Pancreas (tissue), 10 donors: ENCODE measurements at places on chromosomes 16 and 17. TPM values are rescaled to one million over a fixed set of nuclear protein-coding genes. Genes with fewer than 3 reads are reported as not detected.

The HES7 gene
- total RNA-seq: not detected

The ADAD2 gene
- not detected for total RNA-seq

The CHD9 gene
- 23.5 TPM for total RNA-seq

The RGS9 gene
- 1.2 TPM for total RNA-seq

The TNS4 gene
- 0.24 TPM for total RNA-seq

The DNAJA3 gene
- total RNA-seq: 26.5 TPM

The MYOCD gene
- 0.08 TPM for total RNA-seq

The TP53TG3B gene
- total RNA-seq: not detected

The ZNF785 gene
- 8.1 TPM for total RNA-seq

The HSF4 gene
- 62.5 TPM for total RNA-seq

The SCO1 gene
- 7.0 TPM for total RNA-seq

The UTS2R gene
- not detected for total RNA-seq

The SLFN5 gene
- 18.8 TPM for total RNA-seq

The PRR29 gene
- 0.22 TPM for total RNA-seq

The RAPGEFL1 gene
- 4.5 TPM for total RNA-seq

The ZG16B gene
- total RNA-seq: 0.82 TPM

The SLC13A2 gene
- total RNA-seq: not detected

The TBC1D3I gene
- total RNA-seq: not detected

The EFNB3 gene
- total RNA-seq: 0.37 TPM

The SNRNP25 gene
- total RNA-seq: 7.0 TPM

The PIMREG gene
- not detected for total RNA-seq

The TPSB2 gene
- 7.9 TPM for total RNA-seq

The PRDM7 gene
- total RNA-seq: not detected

The TLCD2 gene
- total RNA-seq: 1.4 TPM

The CDH13 gene
- total RNA-seq: 0.16 TPM

The PYDC1 gene
- not detected for total RNA-seq

The SKAP1 gene
- 2.4 TPM for total RNA-seq

The SLC16A6 gene
- 0.25 TPM for total RNA-seq

The MLX gene
- total RNA-seq: 26.7 TPM

The AMZ2 gene
- 31.3 TPM for total RNA-seq

The FOXN1 gene
- 0.19 TPM for total RNA-seq

The SLX4 gene
- 1.1 TPM for total RNA-seq

The BCAR1 gene
- total RNA-seq: 32.2 TPM

The VAT1L gene
- total RNA-seq: 2.3 TPM

The RBFOX1 gene
- total RNA-seq: 0.12 TPM

The BPTF gene
- 32.2 TPM for total RNA-seq

The SLFN14 gene
- total RNA-seq: not detected

The KRTAP1-1 gene
- 0.46 TPM for total RNA-seq

The KLHL10 gene
- total RNA-seq: not detected
